Stimulated activated CD4-positive, alpha-beta T cell treated with anti-CD3 and anti-CD28 coated beads, Interleukin-15, amount 100 ng/mL, for 24 hours (primary cell): ENCODE measurements at places on chromosomes 5 and 9.

DNA sequence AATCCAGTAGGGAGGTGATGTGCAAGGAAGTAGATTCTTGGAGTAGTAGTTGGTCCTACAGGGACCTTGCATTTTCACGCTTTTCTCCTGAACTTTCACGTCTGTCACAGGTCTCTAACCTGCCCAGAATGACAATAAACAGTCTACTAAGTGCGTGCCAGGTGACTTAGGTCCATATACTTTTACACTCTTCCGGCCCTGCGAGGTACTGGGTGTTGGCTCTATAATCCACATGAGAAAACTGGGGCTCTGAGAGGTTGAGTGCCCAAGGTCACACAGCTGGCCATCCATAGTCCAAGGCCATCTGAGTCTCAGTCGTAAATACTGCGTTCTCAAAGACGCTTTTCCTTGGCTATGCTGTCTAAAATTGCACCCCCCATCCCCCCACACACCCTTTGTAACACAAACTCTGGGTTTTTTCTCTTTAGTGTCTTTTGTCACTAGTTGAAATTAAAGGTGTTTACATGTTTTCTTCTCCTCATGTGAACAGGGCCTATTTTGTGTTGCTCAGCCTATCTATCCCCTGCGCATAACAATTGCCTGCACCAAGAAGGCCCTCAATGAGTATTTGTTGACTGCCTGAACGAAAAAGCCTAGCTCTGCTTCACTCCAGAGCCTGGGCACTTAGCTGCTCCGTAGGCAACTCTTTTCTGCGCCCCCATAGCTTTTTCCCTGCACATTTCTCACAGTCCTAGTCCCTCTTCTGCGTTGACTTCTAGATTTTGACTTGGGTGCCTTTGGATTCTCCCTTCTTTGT lies 943 bp downstream of the SFXN1 start:
- DNase-seq, result no peak

GRCh38 chr9:36129139-36129538 lies 7.4 kb upstream of the GLIPR2 start:
- no peak for DNase-seq

- no peak for DNase-seq
Observed at GRCh38 chr5:149583394-149583793, 2.1 kb downstream of the ARHGEF37 start.

DNA sequence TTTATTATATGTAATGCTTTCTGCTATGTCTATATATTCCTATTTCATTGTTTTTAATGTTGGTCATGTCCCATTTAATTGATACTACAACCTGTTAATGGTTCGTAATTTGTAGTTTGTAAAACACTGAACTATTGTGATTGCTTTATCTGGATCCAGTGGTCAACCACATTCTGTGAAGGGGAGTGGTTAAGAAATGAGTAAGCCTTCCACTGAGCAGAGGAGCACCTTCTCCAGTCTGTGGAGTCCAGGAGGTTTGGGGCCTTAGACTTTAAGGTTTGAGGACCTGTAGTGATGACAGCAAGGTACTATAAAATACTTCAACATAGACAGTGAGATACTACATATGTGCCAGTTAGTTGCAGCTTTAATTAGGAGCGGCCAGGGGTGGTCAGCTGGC lies 67.7 kb upstream of the RAD23B start:
- DNase-seq, result no peak

- no peak for DNase-seq
Observed at GRCh38 chr5:95931079-95931833, 30.4 kb downstream of the ELL2 start.

DNA sequence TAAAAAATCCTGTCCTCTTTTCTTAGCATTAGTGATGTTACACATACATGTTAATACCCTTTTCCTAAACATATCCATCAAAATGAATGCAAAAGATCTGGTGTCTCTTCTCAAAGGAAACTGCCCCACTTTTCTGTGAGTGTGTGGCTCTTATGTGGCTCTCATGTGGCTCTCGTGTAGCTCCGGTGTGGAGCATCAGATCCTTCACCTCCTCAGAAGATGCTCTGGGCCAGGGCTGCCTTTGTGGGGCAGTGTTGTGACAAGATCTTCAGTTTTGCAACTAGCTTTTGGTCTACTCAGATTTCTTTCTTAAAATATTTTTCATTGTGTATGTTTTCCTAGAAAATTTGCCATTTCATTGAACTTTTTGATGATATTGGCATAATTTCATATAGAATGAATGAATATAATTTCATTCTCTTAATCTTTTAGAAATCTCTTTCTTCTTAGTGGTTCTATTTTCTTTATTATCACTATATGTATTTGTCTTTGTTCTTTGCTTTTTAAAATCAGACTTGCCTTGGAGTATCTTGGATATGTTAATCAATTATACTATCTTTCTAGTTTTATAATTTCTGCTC lies 19.4 kb downstream of the GARNL3 start:
- peak; percentile 16 for DNase-seq
